ENCODE measurements at places on chromosomes 2 and 18.
A peak's percentile ranks its signal among the peaks of the same experiment; 100 is the strongest.

GRCh38 chr2:74690571-74690970, 36.5 kb downstream of the SEMA4F start:
- DNase-seq = peak; percentile 7

DNA sequence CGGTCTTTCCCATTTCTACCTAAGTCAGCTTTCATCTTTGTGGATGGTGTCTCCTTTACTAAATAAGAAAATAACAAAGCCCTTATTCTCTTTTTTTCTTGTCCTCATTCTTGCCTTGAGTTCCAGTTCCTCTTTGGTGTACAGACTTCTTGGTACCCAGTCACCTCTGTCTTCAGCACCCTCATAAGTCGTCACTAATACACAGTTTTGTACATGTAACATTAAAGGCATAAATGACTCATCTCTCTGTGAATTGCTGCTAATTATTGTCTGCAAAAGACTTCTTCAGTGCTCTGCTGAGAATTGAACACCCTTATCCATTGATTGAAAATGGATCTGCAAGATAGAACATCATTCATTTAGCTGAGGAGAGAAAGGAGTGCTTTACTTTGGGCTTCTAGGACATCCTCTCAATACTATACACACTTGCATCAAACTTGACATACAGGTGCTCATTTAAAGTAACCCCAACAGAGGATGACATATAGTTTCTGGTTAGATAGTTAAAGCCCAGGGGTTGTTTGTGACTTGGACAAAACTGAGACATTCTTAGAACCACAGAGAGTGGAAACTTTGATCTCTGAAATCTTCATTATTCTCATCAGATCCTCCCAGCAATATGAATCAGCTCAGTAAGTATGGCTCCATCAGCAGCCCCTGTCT, 97.0 kb downstream of the XRCC5 start:
- no peak for DNase-seq

DNA sequence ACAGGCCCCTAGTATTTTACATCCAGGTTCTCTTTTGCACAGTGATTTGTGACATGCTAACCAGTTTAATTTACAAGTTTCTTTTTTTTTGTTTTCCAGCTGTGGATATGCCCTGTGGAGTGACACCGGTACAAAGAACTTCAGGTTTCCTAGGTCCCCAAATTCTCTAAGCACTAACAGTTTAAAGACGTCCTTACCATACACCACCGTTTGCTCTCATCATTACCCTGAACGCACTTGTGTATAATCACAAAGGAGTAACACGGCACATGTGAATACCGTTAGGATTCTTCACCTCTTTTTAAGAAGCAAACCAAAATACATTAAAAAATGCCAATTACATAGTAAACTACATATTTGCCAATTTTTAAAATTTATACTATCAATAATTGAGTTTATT, 853 bp downstream of the LANCL1 start:
- no peak for DNase-seq

DNA sequence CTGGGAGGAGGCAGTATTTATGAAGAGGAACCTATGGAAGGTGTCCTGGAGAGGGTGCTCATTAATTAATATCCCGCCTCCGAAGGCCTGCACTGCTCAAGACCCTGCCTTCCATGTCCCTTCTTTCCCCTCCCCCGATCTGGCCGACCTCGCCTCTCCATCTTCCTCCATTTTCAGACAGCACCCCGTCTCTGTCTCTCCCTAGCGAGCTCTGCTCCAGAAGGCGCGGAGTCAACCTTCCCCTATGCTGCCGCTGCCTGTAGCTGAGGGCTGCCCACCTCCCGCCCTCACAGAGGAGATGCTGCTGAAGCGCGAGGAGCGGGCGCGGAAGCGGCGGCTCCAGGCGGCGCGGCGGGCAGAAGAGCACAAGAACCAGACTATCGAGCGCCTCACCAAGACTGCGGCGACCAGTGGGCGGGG, 1.1 kb upstream of the WBP1 start:
- DNase-seq = no peak

DNA sequence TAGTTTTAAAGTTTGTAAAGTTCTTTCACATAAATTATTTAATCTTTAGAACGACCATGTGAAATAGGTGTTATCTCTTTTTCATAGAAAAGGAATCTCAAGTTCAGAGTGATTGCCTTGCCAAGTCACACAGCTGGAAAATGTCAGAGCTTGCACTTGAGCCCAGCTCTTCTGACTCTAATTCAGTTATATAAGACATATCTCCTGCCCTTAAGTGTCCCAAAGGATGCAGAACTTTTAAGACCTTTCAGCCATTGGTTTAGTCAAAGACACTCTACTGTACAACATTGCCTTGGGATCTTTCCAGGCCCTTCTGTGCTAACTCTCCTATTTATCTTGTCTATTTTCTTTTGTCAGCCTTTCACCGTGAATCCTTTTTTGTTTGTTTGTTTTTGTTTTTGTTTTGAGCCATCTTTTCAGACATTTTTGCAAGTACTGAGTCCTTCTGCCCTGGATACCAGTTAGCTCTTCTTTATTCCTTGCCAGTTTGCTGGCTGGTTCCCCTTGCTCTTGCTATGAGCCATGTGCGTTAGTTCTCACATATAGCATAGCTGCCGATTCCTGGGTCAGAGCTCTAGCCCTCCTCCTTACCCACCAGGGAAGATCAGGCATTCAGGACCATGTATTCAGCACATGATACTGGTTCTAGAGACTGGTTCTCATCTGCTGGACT, 160.0 kb upstream of the MYO3B start:
- no peak for DNase-seq

- no peak for DNase-seq
Measured at GRCh38 chr2:11072550-11072949, 82.7 kb upstream of the SLC66A3 start.

DNA sequence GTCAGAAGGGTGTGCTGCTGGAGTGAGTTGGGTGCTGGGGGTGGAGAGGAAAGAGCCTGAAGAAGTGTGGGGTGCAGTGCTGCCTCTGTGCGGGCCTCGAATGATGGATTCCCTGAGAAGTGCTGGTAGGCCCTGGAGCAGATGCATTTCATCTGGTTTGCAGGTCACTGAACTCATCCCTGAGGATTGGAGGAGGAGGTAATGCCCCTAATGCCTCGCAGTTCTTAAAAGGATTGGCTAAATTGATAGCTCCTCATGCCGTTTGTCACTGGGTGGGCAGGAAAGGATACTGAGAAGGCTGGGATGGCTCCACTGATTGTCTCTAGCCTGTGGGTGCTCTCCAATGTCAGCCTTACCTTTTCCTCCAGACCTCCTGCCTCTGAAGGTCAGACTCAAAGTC, 74.1 kb downstream of the CTIF start:
- DNase-seq = no peak

DNA sequence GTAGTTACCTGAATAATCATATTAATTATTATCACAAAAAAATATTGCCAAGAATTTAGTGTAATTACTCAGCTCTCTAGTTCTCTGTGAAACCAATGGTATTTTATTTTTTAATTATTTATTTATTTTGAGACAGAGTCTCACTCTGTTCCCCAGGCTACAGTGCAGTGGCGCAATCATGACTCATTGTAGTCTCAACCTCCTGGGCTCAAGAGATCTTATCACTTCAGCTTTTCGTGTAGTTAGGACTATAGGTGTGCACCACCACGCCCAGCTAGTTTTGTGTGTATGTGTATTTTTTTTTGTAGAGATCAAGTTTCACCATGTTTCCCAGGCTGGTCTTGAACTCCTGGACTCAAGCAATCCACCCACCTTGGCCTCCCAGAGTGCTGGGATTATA, 440.4 kb upstream of the CDH20 start:
- DNase-seq = no peak

GRCh38 chr2:174581491-174581890, 16.1 kb downstream of the WIPF1 start:
- no peak for DNase-seq

Data from stimulated activated naive CD8-positive, alpha-beta T cell treated with anti-CD3 and anti-CD28 coated beads, Interleukin-15, Interleukin-2, amounts not matched to agents 100 U/mL and 50 U/mL, for 24 hours (primary cell).